Naive thymus-derived CD8-positive, alpha-beta T cell (primary cell): ENCODE measurements at places on chromosomes 2 and 18.

DNA sequence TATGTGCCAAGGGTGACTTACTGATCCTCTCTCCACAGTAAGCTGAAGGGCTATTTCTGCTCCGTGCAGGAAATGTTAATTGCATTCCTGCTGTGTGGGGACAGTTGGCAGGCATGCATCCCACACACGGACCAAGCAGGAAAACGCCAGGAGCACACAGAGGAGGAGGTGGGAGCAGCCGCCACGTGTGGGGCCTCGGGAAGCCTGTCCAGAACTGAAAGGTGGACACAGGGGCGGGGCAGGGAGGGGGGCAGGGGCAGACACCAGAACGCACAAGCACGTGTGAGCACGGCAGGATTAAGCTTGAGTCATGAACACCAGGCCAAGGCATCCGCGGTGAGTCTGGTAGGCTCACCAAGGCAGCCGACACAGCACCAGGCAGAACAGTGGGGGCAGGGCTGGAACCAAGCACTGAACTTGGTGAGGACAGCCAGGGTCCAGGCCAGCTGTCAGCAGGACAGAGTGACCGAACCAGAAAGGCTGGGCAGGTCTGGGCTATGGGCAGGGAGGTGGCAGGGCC is 177.1 kb downstream of the EIPR1 start:
- peaks cover 5% of the 10 kb centered on the region for H3K36me3 ChIP-seq
- no peaks in the 10 kb centered on the region for H3K27me3 ChIP-seq
- no peak for DNase-seq
- peaks cover 10% of the 10 kb centered on the region for H3K4me1 ChIP-seq
- no peak overlapping the region for H3K27ac ChIP-seq

GRCh38 chr2:216370961-216371712 is 1.1 kb downstream of the MARCHF4 start:
- H3K36me3 ChIP-seq, result peaks cover 11% of the 10 kb centered on the region
- H3K4me1 ChIP-seq, result peaks cover 17% of the 10 kb centered on the region
- no peak for DNase-seq
- H3K27me3 ChIP-seq, result peaks cover 34% of the 10 kb centered on the region
- no peak overlapping the region for H3K27ac ChIP-seq

DNA sequence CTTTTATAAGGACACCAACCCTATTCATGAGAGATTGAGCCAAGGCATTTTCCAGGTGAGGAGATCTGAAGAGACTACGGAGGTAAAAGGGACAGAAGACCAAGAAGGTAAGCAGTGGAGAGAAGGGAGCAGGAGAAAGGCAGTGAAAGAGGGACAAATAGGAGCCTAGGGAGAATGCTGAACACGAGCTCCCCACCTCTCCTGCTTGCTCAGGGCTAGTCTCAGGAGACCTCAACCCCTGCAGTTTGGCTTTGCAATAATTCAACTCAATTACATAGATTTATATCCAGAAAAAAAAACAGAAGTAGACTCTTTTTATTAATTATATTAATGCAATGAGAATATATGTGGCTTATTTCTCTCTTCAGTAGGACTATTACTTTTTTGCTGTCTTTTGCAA is 91.0 kb upstream of the DDX18 start:
- peaks cover 5% of the 10 kb centered on the region for H3K4me1 ChIP-seq
- no peak for DNase-seq
- no peak overlapping the region for H3K27ac ChIP-seq
- no peaks in the 10 kb centered on the region for H3K36me3 ChIP-seq
- H3K27me3 ChIP-seq, result peaks cover 23% of the 10 kb centered on the region

- no peak overlapping the region for H3K4me3 ChIP-seq
- no peak for DNase-seq
- H3K4me1 ChIP-seq, result no peaks in the 10 kb centered on the region
Observed at GRCh38 chr18:44626807-44627206, 53.9 kb upstream of the SETBP1 start.

DNA sequence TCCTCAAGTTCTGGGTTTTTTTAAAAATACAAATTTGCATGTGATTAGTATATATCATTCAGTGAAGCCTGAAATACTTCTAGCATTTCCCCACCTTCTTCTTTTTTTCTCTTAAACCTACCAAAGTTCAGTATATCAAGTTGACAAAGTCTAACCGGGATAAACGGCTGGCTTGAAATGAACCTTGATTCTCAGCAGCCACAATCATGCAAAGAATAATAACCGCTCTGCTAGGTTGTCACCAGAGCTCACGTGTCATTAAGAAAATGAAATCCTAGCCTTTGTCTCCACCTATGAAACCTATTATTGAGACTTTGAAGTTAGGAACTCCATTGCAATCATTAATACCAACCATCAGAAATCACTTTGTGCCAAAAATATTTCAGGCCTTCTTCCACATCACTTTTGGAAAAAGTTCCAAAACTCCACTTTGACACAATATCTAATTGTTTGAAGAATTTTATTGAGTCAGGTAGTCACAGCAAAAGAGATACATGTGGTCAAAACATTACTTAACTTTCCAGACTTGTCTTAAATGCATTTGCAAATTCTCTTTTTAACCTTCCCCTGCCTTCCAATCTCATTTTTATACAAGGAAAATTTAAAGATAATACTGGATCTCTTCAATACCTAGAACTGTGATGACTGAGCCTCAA is 285.6 kb upstream of the ACVR2A start:
- no peak overlapping the region for H3K4me3 ChIP-seq
- no peaks in the 10 kb centered on the region for H3K27me3 ChIP-seq
- no peak for DNase-seq

GRCh38 chr18:11937874-11938478 is 29.9 kb upstream of the MPPE1 start:
- no peak overlapping the region for H3K27ac ChIP-seq
- peak; percentile 73 for DNase-seq
- H3K4me1 ChIP-seq, result no peaks in the 10 kb centered on the region
- no peak overlapping the region for H3K4me3 ChIP-seq
- peaks cover 2% of the 10 kb centered on the region for H3K27me3 ChIP-seq

DNA sequence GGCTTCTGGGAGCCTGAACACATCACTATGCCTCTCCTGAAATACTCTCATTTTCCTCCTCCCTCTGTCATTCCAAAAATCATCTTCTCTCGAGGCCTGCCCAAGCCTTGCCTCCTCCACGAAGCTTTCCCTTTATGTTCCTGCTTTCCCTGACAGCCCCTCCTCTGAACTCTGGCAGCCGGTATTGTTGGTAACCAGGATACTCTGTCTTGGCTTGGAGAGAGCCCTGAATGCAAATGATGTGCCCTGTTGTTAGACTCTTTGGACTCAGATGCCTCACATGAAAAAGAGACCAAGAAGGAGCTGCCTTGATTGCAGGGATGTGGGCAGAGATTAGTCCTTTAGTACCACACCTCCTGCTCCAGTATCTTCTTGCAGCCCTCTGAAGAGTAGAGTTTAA is 138.5 kb upstream of the DLX2 start:
- peaks cover 10% of the 10 kb centered on the region for H3K27me3 ChIP-seq
- H3K36me3 ChIP-seq, result no peaks in the 10 kb centered on the region
- no peak overlapping the region for H3K27ac ChIP-seq
- no peak overlapping the region for H3K4me3 ChIP-seq

DNA sequence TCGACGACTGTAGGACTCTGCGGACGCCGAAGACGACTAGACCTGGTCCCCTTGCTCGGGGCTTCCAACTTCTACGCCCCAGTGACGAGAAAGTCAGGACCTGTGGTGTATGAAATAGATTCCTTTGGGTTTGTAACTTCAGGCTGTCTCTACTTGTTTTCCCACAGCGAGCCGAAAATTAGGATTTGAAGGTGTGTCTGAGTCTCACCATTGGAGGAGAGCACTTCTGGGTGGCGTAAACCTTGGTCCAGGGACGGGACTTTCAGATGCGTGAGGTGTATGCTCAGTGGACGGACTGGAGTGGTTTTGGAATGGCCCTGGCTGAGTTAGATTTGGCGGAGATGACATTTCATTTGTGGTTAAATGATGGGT is 1.3 kb downstream of the BIRC6 start:
- peaks cover 26% of the 10 kb centered on the region for H3K4me1 ChIP-seq
- H3K27me3 ChIP-seq, result no peaks in the 10 kb centered on the region
- H3K4me3 ChIP-seq, result peak overlapping the region; percentile 96
- no peaks in the 10 kb centered on the region for H3K36me3 ChIP-seq

DNA sequence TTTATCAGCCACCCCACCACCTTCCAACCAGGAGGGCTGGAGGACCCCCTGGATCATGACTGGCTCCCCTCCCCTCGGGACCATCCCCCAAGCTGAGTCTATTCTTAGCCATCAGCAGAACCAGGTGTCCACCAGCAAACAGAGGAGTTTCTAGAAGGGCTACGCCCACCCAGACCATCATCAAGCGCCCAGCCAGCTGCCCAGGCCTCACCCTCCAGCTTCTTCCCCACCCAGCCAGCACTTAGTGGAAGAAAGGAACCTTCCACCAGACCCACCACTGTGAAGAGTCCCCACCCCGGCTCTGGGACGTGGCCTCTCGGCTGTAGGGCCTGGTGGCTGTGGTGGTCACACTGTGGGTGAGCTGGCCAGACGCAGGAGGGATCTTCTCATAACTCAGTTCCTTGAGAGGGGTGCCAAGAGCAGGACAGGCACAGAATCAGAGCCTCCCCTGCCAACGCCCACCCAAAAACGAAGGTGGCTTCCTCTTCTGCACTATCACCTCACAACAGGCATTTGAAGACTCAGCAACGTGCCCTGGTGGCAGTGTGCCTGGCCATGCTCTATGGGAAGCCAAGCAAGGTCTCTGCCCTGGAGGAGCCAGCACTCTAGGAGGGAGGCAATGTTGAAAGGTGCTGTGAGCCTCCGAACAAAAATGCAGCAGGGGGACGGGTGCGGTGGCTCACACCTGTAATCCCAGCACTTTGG is 19.0 kb downstream of the BIN1 start:
- no peak for DNase-seq
- H3K27me3 ChIP-seq, result peaks cover 1% of the 10 kb centered on the region
- no peak overlapping the region for H3K4me3 ChIP-seq
- H3K4me1 ChIP-seq, result peaks cover 48% of the 10 kb centered on the region
- H3K27ac ChIP-seq, result peak overlapping the region; percentile 84

GRCh38 chr2:217599906-217600305 is 402.9 kb downstream of the TNS1 start:
- H3K4me3 ChIP-seq, result no peak overlapping the region
- no peak for DNase-seq
- H3K4me1 ChIP-seq, result peaks cover 2% of the 10 kb centered on the region
- H3K27me3 ChIP-seq, result no peaks in the 10 kb centered on the region
- no peaks in the 10 kb centered on the region for H3K36me3 ChIP-seq

DNA sequence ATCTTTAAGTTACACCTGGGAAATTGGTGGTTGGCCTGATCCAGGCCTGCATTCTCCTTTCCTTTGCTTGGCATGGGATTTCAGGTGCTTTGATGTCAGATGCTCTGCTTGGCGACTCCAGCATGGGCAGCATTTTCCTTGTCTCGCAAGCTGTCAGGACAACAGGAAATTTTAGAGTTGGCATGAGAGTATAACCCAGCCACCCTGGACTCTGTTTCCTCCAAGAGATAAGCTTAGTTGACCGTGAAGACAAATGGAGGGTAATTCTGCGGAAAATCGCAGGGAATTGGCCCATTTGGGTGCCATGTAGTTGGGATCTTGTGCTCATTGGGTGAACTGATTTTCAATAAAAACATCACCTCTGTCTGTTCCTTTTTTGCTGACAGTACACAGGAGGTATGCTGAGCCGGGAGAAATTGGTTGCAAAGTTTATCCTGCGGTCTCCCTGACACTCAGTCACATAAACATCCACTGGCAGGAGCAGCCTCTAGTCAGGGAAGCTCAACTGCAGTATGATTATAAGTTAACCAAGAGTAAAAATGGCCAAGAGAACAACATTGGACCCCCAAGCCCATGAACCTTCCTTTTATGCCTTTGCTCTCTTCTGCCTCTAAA is 409.9 kb downstream of the SETBP1 start:
- H3K27ac ChIP-seq, result no peak overlapping the region
- H3K4me1 ChIP-seq, result no peaks in the 10 kb centered on the region
- no peak for DNase-seq
- no peak overlapping the region for H3K4me3 ChIP-seq

DNA sequence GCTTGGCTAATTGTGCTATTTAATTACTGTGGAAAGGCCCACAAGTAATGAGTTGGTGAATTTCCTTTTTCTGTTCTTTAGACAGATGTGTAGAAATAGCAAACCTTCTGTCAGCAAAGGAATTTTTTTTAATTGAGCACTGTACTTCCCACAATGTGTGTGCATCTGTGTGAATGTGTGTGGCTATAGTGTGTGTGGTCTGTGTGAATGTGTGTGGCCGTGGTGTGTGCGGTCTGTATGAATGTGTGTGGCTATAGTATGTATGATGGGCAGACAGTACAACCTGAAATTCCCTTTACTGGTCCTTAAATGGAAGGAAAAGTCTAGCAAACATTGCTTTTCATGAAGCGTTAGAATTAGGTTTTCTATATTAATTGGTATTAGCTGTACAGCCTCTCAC is 203.5 kb upstream of the TPO start:
- no peak overlapping the region for H3K27ac ChIP-seq
- H3K4me1 ChIP-seq, result no peaks in the 10 kb centered on the region
- no peaks in the 10 kb centered on the region for H3K27me3 ChIP-seq

GRCh38 chr18:46141199-46141598 is 37.0 kb downstream of the HAUS1 start:
- H3K27me3 ChIP-seq, result no peaks in the 10 kb centered on the region
- H3K27ac ChIP-seq, result no peak overlapping the region
- H3K36me3 ChIP-seq, result no peaks in the 10 kb centered on the region
- H3K4me1 ChIP-seq, result no peaks in the 10 kb centered on the region

GRCh38 chr2:99857867-99858444 is 284.4 kb downstream of the AFF3 start:
- H3K27me3 ChIP-seq, result no peaks in the 10 kb centered on the region
- peaks cover 23% of the 10 kb centered on the region for H3K4me1 ChIP-seq
- DNase-seq, result no peak
- H3K4me3 ChIP-seq, result no peak overlapping the region
- no peak overlapping the region for H3K27ac ChIP-seq

GRCh38 chr2:3679616-3680393 is 21.8 kb downstream of the ALLC start:
- no peaks in the 10 kb centered on the region for H3K36me3 ChIP-seq
- no peak overlapping the region for H3K4me3 ChIP-seq
- H3K27me3 ChIP-seq, result peaks cover 10% of the 10 kb centered on the region
- no peaks in the 10 kb centered on the region for H3K4me1 ChIP-seq
- H3K27ac ChIP-seq, result no peak overlapping the region
- DNase-seq, result no peak

GRCh38 chr18:59268721-59269562 is 4.3 kb downstream of the RAX start:
- peaks cover 53% of the 10 kb centered on the region for H3K27me3 ChIP-seq
- H3K36me3 ChIP-seq, result no peaks in the 10 kb centered on the region
- H3K4me3 ChIP-seq, result peak overlapping the region; percentile 58
- H3K27ac ChIP-seq, result no peak overlapping the region
- DNase-seq, result no peak
- H3K4me1 ChIP-seq, result peaks cover 41% of the 10 kb centered on the region

DNA sequence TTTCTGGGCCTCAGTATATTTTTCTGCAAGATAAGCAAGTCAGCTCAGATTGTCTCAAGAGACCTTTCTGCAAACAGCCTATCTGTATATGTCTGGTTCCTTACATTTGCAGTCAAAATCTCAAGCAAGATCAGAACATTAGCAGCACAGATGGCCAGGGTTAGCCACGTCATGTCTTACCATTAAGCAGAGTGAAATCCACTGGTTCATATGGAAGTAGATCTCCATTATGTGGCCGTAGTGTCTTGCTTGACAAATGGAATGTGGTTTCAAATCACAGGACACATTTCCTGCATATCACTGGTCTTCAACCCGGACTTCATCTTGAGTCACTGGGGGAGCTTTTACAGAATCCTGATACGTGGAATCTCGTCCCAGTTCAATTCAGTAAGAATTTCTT is 500.2 kb downstream of the FBXO15 start:
- no peaks in the 10 kb centered on the region for H3K4me1 ChIP-seq
- DNase-seq, result no peak
- no peaks in the 10 kb centered on the region for H3K36me3 ChIP-seq
- no peak overlapping the region for H3K27ac ChIP-seq
- no peaks in the 10 kb centered on the region for H3K27me3 ChIP-seq
